ENCODE measurements at places on chromosomes 3 and 15. TPM values are rescaled to one million over a fixed set of nuclear protein-coding genes. Genes with fewer than 3 reads are reported as not detected.

- H3K4me1 ChIP-seq = no peaks in the 10 kb centered on the region
- no peak overlapping the region for H3K27ac ChIP-seq
- H3K4me3 ChIP-seq = no peak overlapping the region
- H3K27me3 ChIP-seq = no peaks in the 10 kb centered on the region
- no peak for DNase-seq
- no peaks in the 10 kb centered on the region for H3K36me3 ChIP-seq
Observed at GRCh38 chr3:63370094-63370493, 92.0 kb downstream of the SYNPR start.

- peak overlapping the region; percentile 4 for H3K27ac ChIP-seq
- H3K36me3 ChIP-seq = peaks cover 54% of the 10 kb centered on the region
- no peaks in the 10 kb centered on the region for H3K27me3 ChIP-seq
Observed at GRCh38 chr3:138062626-138063025, 52.7 kb downstream of the CLDN18 start.

DNA sequence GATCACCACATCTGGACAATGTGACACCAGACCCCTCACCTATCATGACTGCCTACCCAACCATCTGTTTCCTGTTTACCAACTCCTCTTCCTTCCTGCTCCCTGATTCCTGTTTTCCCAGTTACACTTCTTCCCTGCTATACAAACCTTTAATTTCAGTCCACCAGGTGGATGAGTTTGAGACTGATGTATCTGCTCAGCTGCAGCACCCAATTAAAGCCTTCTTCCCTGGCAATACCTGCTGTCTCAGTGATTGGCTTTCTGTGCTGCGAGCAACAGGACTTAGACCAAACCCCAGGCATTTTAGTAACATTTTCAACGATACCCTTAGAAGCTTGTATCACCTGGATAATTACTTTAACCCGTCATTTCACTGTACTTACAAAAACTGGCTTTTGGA lies 968.2 kb upstream of the NR2F2 start:
- H3K4me3 ChIP-seq = no peak overlapping the region
- no peaks in the 10 kb centered on the region for H3K27me3 ChIP-seq
- H3K36me3 ChIP-seq = no peaks in the 10 kb centered on the region
- DNase-seq = no peak
- H3K4me1 ChIP-seq = no peaks in the 10 kb centered on the region

The CHRM5 gene
- total RNA-seq = under 0.01 TPM

The OXTR gene
- 6.2 TPM for total RNA-seq

The FOXP1 gene
- 195 TPM for total RNA-seq

- no peaks in the 10 kb centered on the region for H3K36me3 ChIP-seq
- no peak overlapping the region for H3K4me3 ChIP-seq
- H3K27ac ChIP-seq = no peak overlapping the region
- DNase-seq = no peak
- no peaks in the 10 kb centered on the region for H3K4me1 ChIP-seq
Observed at GRCh38 chr15:85865070-85865684, 70.5 kb upstream of the KLHL25 start.

The EXOSC7 gene
- 25.0 TPM for total RNA-seq

The TICRR gene
- total RNA-seq = 0.88 TPM

DNA sequence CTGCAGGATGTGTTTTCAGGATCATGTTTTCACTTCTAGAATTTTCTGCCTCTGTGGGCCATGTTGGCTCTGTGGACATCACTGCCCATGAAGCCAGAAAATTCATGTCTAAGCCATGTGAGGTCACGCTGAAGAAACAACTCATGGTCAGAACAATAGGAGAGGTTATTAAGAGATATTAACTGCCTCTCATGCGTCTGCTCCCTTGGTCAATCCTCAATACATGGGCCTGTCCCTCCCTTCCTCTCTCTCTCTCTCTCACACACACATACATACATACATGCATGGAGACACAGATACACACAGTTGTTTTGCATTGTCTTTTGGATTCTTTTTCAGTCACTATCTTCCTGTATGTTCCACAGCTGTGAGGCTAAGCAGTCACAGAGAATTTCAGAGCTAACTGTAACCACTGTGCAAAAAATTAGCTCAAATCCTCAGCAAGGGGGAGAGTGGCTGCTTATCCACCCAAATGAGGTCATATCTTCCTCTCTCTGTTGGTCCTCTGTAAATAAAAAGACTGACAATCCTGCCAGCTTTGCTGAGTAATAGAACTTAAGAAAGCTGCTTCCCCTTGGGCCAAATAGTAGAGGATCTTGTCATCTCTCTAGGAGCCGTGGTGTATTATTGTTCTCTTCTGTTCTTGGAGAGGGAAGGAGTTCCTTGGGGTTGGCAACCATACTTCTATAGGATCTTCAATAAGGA lies 45.6 kb downstream of the LRTM1 start:
- H3K4me1 ChIP-seq = peaks cover 27% of the 10 kb centered on the region
- no peaks in the 10 kb centered on the region for H3K27me3 ChIP-seq
- DNase-seq = peak; percentile 76
- no peak overlapping the region for H3K4me3 ChIP-seq
- H3K36me3 ChIP-seq = no peaks in the 10 kb centered on the region

- H3K36me3 ChIP-seq = peaks cover 2% of the 10 kb centered on the region
- H3K27ac ChIP-seq = peak overlapping the region; percentile 90
- H3K27me3 ChIP-seq = no peaks in the 10 kb centered on the region
Observed at GRCh38 chr3:66413151-66413751, 87.6 kb downstream of the LRIG1 start.

- no peaks in the 10 kb centered on the region for H3K27me3 ChIP-seq
- DNase-seq = peak; percentile 57
- no peak overlapping the region for H3K27ac ChIP-seq
Observed at GRCh38 chr15:68592054-68592453, 13.3 kb downstream of the CORO2B start.

GRCh38 chr15:97383516-97383915 lies 577.0 kb upstream of the ARRDC4 start:
- no peak for DNase-seq
- no peaks in the 10 kb centered on the region for H3K27me3 ChIP-seq
- no peaks in the 10 kb centered on the region for H3K4me1 ChIP-seq
- H3K36me3 ChIP-seq = no peaks in the 10 kb centered on the region

The SLC22A13 gene
- total RNA-seq = 0.29 TPM

GRCh38 chr3:108661699-108662098 lies 72.2 kb downstream of the DZIP3 start:
- H3K4me1 ChIP-seq = no peaks in the 10 kb centered on the region
- no peaks in the 10 kb centered on the region for H3K36me3 ChIP-seq
- H3K27ac ChIP-seq = no peak overlapping the region
- peak overlapping the region; percentile 42 for H3K4me3 ChIP-seq
- no peaks in the 10 kb centered on the region for H3K27me3 ChIP-seq

All from osteoblast (primary cell).